ENCODE measurements at places on chromosomes 6 and 20.

DNA sequence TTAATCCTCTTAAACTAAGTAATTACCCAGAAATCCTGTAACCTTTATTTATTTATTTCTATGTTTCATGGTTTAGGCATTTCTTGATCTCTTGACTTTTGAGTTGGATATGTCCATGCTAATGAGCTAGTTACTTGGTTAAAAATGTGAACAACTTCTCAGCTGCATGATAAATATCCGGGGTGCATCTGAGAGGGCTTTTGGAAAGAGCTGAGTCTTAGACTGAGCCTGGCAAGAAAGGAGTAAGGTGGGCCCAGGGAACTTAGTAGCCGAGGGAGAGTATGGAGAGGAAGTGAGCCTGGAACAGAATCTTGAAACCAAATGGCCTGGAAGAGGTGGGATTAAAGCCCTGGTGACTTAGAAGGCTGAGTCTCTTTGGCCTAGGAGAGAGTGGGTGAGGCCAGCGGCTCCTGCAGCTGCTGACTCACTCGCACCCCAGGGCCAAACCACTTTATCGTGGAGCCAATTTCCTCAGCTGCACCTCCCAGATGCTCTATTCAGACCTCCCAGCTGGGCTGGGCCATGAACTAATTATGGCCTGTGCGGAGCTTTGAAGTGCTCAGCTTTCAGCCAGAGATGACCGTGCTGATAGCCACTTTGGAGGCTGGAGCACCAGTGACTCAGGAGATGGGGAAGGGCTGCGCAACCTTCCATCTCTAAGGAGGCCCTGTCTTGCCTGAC lies 19.1 kb downstream of the TGM3 start:
- DNase-seq = no peak

DNA sequence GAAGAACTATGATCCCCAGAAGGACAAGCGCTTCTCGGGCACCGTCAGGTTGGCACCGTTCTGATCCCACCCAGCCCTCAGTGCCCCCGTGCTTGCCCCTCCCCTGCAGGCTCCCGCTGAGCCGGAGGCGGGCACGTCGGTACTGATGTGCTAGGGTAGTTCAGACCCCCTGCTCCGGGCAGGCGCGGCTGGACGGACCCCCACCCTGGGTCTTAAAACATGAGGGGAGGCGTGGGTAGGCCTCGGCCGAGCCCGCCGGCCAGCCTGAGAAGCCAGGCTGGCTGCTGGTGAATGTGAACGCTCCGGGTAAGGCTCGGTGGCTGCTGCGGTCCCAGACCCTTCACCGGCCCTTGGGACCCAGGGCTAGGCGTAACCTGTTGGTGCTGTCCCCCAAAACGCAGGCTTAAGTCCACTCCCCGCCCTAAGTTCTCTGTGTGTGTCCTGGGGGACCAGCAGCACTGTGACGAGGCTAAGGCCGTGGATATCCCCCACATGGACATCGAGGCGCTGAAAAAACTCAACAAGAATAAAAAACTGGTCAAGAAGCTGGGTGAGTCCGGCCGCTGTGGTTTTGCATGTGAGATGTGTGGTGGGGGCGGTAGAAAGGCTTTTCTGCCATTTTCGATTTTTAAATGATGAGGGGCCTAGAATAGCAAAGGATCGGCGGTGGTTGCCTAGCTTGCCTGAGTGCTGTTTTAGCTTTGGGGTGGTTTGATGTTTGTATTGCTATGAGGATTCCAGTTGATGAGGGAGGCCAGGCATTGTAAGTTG lies 964 bp downstream of the RPL10A start:
- DNase-seq = no peak

DNA sequence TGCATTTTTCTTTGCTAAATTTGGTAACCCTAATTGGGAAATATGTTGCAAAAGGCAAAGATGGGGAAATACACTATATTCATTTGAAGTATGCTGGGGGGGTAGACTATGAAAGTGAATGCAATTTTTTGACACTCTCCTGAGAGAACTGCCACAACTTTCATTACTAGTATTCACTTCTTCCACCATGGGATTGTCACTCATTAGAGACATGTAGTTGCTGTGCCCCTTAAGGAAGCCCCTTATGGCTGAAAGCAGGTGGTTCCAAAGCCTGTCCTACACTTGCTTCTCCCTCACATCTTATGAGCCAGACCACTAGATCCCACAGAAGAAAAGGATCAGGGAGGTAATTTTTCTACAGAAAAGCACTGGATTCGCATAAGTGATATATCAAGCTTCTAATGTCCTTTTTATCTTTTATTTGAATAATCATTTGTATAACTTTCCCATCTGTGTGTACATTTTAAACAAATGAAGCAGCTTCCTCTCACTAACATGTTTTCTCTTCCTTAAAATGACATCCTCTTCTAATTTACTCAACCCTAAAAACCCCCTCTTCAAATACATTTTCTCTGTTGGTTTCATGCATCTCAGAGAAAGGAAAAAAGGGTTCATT lies 83.8 kb downstream of the GCLC start:
- DNase-seq = no peak

DNA sequence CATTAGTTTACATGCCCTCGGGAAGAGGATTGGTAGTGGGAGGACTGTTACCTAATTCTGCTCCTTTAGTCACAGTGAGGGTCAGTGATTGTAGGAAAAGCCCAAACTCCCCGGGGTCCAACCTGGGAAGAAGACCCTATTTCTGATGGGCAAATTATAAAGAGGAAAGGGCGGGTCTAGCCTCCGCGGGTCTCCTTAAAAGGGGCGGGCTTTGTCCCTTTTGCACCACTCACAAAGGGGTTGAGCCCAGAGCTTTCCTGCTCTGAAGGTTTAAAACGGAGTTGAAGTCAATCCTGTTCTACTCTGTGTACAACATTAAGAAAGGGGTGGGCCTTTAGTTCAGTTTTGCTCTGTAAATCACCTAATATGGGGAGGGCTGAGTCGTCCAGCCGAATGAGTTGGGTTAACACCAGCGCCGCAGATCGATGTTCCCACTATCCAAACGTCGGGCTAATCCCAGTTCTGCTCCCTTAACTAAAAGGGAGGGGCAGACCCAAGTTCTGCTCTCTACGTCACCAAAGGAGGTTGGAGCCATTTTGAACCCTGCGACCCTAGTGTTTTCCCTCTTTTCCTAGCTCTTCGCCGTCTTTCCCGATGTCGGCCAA lies 920 bp upstream of the RNF5 start:
- no peak for DNase-seq

- DNase-seq = no peak
These were observed at the start of gene HLA-DOB for GRCh38 chr6:32816746-32817204. HLA-DOB (minus strand) TSS chr6:32817002; CDS start chr6:32816951, 51 bp downstream.

- no peak for DNase-seq
These were observed 81.4 kb downstream of the ANKS1A start for GRCh38 chr6:34970488-34970887.

DNA sequence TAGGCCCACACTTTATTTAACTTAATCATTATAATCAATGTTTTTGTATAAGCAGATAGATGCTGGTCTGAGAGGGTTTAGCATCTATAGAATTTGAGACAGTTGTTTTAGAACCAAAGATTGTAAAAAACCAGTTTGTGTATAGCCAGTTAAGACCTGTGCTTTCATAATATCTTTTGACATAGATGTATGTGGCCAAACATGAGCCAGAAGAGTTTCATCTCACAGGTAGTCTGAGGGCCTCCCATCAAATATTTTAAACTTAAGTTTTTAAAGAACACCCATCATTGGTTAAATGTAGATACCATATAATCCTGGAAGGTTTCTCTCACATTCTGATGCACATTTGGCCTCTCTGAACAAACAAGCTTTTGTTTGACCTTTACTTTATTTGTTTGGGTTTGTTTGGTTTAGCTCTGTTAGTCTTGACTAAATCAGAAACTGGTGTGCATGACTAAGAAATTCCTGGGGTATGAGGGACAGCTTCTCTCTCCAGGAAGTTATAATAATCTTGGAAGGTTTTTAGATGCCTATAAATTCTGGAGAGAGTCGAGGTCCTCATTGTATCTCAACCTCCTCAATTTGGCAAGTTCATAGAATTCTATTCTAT lies 58.0 kb upstream of the TMEM200A start:
- DNase-seq = no peak

DNA sequence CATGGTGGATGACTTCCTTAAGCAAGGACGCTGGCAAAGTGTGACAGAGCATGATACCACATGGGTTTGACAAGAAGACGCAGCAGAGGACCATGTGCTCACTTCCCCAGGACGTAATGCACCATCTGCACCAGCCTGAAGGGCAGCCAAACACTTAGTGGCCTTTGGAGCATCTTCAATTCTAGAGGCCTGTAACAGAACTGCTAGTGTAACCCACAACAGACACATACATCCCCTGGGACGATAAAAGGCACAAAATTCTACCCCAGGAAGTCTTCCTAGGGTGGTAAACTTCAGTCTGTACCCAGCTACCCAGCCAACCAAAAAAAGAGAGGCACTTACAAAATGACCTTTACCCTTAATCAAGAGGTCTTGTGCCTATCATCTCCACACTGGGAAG lies 9.2 kb upstream of the CPNE1 start:
- no peak for DNase-seq

- DNase-seq = no peak
These were observed 19.3 kb upstream of the SEC63 start for GRCh38 chr6:107977283-107977682.

DNA sequence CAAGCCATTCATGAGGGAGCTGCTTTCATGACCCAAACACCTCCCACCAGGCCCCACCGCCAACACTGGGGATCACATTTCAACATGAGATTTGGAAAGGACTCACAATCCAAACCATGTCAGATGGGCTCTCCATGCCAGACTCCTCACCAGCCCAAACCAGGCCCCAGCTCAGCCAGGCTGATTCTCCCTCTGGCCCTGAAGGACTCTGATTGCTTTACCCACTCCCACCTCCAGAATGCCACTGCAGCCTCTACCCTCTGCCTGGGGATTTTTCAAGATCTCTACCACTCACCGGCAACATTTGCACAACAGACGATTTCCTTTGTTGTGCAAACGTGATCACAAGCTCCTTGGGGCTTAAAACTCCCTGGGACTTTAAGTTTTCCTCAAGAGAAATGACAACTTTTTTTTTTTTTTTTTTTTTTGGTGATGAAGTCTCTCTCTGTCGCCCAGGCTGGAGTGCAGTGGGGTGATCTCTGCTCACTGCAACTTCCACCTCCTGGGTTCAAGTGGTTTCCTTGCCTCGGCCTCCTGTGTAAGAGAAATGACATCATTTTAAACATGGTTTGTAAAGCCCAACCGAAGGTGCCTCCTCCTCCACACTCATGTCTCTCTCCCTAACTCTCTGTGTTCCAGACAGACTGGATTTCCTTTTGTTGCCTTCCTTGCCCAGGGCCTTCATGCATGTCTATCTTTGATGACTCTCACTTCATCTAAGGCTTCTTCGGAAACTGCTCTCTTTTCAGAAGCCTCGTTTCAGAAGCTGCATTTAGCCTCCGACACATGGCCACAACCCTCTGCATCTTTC lies 147.0 kb downstream of the CDH26 start:
- DNase-seq = no peak

DNA sequence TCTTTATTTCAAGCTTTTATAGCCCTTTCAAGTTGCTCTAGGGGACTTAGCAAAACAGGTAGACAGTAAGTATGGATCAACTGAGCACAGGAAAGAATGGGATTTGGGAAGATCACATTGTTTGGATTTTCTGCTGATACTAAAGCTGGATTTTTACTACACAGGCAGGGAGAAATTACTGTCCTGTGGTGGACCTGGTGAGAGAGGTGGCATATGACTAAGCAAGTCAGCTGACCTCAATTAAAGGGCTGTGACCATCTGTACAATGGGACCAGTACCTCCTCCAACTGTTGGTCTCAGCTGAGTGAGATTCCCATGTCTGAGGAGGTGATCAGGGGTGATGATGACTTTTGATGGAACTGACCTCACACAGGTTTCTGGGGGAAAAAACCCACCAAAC lies 28.0 kb downstream of the RREB1 start:
- DNase-seq = no peak

DNA sequence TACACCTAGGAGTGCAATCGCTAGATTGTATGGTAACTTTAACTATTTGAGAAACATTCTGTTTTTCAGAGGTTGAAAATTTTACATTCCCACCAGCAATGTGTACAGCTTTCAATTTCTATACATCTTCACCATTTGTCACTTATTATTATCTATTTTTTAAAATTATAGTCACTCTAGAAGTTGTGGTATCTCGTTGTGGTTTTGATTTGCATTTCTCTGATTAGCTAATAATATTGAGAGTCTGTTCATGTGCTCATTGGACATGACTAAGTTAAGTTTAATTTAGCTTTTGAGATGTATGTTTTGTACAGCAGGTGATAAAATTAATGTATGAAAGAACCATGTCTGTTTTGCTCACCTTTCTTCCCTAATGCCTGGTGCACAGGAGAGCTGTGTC lies 34.8 kb upstream of the PLCB1 start:
- DNase-seq = no peak
